ENCODE measurements at places on chromosomes 5 and 9. TPM values are rescaled to one million over a fixed set of nuclear protein-coding genes. Genes with fewer than 3 reads are reported as not detected.

GRCh38 chr9:111983484-111983908 lies 86.9 kb downstream of the UGCG start:
- no peak overlapping the region for H3K4me3 ChIP-seq
- no peak for DNase-seq
- H3K27ac ChIP-seq: no peak overlapping the region
- no peaks in the 10 kb centered on the region for H3K36me3 ChIP-seq
- no peaks in the 10 kb centered on the region for H3K27me3 ChIP-seq
- peaks cover 15% of the 10 kb centered on the region for H3K4me1 ChIP-seq

DNA sequence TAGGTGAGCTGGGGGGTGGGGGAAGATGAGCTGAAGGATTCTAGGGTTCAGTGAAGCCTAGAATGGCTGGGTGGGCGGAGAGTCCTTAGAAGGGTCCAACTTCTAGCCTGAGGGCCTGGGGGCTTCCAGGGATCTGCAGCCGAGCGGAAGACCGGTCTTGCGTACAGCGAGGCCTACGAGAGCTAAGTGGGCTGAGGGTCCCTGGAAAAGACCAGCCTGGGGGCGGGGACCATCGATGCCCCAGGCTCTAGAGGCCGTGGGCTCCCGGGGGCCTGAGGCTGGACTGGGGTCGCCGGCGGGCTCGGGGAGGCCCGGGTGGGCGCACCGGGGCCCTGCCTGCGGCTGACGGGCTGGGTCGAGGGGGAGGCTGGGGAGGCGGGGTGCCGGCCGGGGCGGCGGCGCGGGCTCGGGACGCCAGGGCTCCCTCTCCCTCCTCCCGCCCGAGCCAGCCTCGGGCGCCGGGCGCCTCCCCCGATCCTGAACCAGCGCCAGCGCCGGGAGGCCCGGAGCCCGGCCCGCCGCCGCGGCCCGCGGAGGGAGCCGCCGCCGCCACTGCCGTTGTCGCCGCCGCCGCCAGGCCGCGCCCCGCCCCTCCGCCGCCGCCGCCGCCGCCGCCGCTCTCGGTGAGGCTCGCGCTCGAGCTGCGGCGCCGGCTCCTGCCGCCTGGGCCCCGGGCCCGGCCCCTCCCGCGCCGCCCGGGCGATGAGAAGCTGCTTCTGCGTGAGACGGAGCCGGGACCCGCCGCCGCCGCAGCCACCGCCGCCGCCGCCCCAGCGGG lies at the start of gene MVB12B:
TSS of gene MVB12B (plus strand) at position 602 of the 778 bp plus-strand sequence. CDS start at position 703, 101 bp downstream.
- peak; percentile 46 for DNase-seq
- no peaks in the 10 kb centered on the region for H3K36me3 ChIP-seq
- H3K27me3 ChIP-seq: no peaks in the 10 kb centered on the region

- no peaks in the 10 kb centered on the region for H3K4me1 ChIP-seq
- no peaks in the 10 kb centered on the region for H3K27me3 ChIP-seq
- DNase-seq: no peak
- no peak overlapping the region for H3K27ac ChIP-seq
- peaks cover 61% of the 10 kb centered on the region for H3K36me3 ChIP-seq
Observed at GRCh38 chr9:111916234-111916645, 19.6 kb downstream of the UGCG start.

GRCh38 chr5:174609116-174609515 lies 115.3 kb upstream of the MSX2 start:
- no peak overlapping the region for H3K4me3 ChIP-seq
- DNase-seq: no peak
- no peaks in the 10 kb centered on the region for H3K4me1 ChIP-seq

GRCh38 chr5:164475339-164475977 lies 970.0 kb downstream of the MAT2B start:
- H3K4me1 ChIP-seq: no peaks in the 10 kb centered on the region
- peak; percentile 9 for DNase-seq
- H3K27me3 ChIP-seq: no peaks in the 10 kb centered on the region
- H3K27ac ChIP-seq: no peak overlapping the region

DNA sequence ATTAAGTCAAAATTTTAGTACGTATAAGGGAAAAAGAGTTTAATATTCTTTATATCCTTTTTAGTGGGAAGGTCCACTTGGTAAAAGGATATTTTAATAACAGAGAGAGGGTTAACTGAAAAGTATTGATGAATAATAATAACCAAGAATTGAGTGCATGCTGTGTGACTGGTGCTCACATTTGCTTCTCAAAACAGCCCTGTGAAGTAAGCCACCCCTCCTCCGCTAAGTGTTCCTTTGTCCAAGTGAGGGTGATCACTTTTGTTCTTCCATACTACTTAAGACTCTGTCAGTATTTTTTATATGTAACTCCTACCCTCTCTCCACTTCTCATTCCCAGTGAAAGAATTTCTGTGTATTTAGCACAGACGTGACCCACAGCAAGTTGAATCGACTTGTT lies 51.5 kb downstream of the SLC44A1 start:
- no peaks in the 10 kb centered on the region for H3K27me3 ChIP-seq
- peaks cover 8% of the 10 kb centered on the region for H3K36me3 ChIP-seq
- H3K27ac ChIP-seq: peak overlapping the region; percentile 68
- no peak overlapping the region for H3K4me3 ChIP-seq

- H3K27me3 ChIP-seq: no peaks in the 10 kb centered on the region
- no peaks in the 10 kb centered on the region for H3K36me3 ChIP-seq
- no peak for DNase-seq
- H3K27ac ChIP-seq: no peak overlapping the region
Observed at GRCh38 chr9:89933578-89933977, 328.8 kb downstream of the GADD45G start.

The JAKMIP2 gene
- total RNA-seq: 0.79 TPM

The KIAA1958 gene
- total RNA-seq: 0.09 TPM

The LCN10 gene
- total RNA-seq: not detected

The FOXI1 gene
- not detected for total RNA-seq

The FOXD1 gene
- 10.4 TPM for total RNA-seq

The STRBP gene
- 5.3 TPM for total RNA-seq

The AHRR gene
- total RNA-seq: 17.8 TPM

The DIPK1B gene
- not detected for total RNA-seq

The ECSCR gene
- total RNA-seq: 0.53 TPM

The C9 gene
- not detected for total RNA-seq

The PCDHB6 gene
- total RNA-seq: 0.29 TPM

Data from SJSA1 (cell line).